Keratinocyte (primary cell): ENCODE measurements at places on chromosomes 4 and X. TPM values are rescaled to one million over a fixed set of nuclear protein-coding genes. Genes with fewer than 3 reads are reported as not detected.

Gene RASGEF1B
- polyA plus RNA-seq, result 0.45 to 0.98 TPM (median 0.68 TPM) in 3 replicates

Gene MGAT4D
- polyA plus RNA-seq, result not detected in 3 replicates

DNA sequence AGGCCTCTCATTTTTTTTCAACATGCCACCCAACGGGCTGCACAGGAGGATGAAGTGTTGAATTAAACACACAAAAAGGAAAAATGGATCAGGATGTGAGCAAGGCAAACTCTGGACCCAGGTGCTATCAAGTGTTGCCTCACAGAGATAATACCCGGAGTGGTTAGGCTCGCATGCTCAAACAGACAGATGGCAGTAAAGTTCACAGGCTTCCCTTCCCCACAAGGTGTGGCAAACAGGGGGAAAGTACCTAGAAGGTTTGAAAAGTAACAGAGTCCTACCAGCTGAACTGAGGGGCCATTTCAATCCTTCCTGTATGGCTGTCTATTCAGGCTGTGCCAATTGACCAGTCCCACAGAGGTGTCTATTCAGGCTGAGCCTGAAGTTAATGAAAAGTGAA, 123.9 kb upstream of the GC start:
- H3K4me3 ChIP-seq, result no peak overlapping the region
- H3K27ac ChIP-seq, result no peak overlapping the region
- DNase-seq, result no peak
- no peaks in the 10 kb centered on the region for H3K27me3 ChIP-seq

GRCh38 chrX:129956145-129956544, 26.3 kb upstream of the BCORL1 start:
- no peak overlapping the region for H3K27ac ChIP-seq
- no peak overlapping the region for H3K4me3 ChIP-seq
- H3K4me1 ChIP-seq, result peaks cover 14% of the 10 kb centered on the region
- peaks cover 3% of the 10 kb centered on the region for H3K27me3 ChIP-seq
- no peaks in the 10 kb centered on the region for H3K36me3 ChIP-seq
- DNase-seq, result no peak

- H3K27ac ChIP-seq, result no peak overlapping the region
- no peak for DNase-seq
- no peaks in the 10 kb centered on the region for H3K4me1 ChIP-seq
- no peak overlapping the region for H3K4me3 ChIP-seq
- no peaks in the 10 kb centered on the region for H3K36me3 ChIP-seq
- H3K27me3 ChIP-seq, result no peaks in the 10 kb centered on the region
These were observed 390.6 kb upstream of the ATOH1 start for GRCh38 chr4:93437991-93438390.

GRCh38 chr4:119537586-119537985, 91.0 kb downstream of the PDE5A start:
- H3K36me3 ChIP-seq, result no peaks in the 10 kb centered on the region
- no peak for DNase-seq
- no peaks in the 10 kb centered on the region for H3K27me3 ChIP-seq
- H3K4me3 ChIP-seq, result no peak overlapping the region
- H3K4me1 ChIP-seq, result no peaks in the 10 kb centered on the region

DNA sequence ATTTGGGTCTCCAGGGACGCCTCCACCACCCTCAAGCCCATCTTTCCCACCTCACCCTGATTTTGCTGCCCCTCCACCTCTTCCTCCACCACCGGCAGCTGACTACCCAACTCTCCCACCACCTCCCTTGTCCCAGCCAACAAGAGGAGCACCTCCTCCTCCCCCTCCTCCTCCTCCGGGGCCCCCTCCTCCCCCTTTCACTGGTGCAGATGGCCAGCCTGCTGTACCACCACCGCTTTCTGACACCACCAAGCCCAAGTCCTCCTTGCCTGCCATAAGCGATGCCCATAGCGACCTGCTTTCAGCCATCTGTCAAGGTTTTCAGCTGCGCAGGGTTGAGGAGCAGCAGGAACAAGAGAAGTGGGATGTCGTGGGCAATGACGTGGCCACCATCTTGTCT, 32.4 kb upstream of the ZNF81 start:
- no peaks in the 10 kb centered on the region for H3K27me3 ChIP-seq
- DNase-seq, result no peak
- H3K36me3 ChIP-seq, result no peaks in the 10 kb centered on the region
- no peak overlapping the region for H3K27ac ChIP-seq
- no peaks in the 10 kb centered on the region for H3K4me1 ChIP-seq
